Neural crest cell (in vitro differentiated cells): ENCODE measurements at places on chromosomes 12 and 14.

GRCh38 chr14:43285575-43285974, 1221.5 kb downstream of the FSCB start:
- no peak for DNase-seq
- no peaks in the 10 kb centered on the region for H3K4me1 ChIP-seq
- no peaks in the 10 kb centered on the region for H3K27me3 ChIP-seq
- no peak overlapping the region for H3K4me3 ChIP-seq

- no peaks in the 10 kb centered on the region for H3K36me3 ChIP-seq
- H3K4me1 ChIP-seq: peaks cover 29% of the 10 kb centered on the region
- H3K27ac ChIP-seq: no peak overlapping the region
Observed at GRCh38 chr14:97275276-97275675, 478.1 kb downstream of the VRK1 start.

DNA sequence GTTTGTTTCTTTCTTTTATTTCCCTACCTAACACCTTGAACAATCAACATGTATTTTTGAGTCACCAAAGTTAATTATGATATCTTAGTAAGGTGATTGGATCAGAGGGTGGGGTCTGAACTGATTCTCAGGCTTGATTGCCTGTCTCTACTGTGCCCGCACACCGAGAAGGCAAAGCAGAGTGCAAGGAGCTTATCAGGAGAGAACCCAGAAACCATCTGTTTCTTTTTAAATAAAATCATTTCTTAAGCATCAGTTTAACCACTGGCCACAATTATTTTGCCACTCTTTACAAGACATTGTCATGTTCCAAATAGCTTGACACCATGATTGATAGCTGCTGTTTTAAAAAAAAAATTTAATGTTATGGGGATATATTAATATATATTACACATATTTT, 3.1 kb downstream of the GARIN2 start:
- no peaks in the 10 kb centered on the region for H3K36me3 ChIP-seq
- H3K27ac ChIP-seq: no peak overlapping the region
- H3K4me3 ChIP-seq: no peak overlapping the region
- no peaks in the 10 kb centered on the region for H3K27me3 ChIP-seq
- DNase-seq: no peak

DNA sequence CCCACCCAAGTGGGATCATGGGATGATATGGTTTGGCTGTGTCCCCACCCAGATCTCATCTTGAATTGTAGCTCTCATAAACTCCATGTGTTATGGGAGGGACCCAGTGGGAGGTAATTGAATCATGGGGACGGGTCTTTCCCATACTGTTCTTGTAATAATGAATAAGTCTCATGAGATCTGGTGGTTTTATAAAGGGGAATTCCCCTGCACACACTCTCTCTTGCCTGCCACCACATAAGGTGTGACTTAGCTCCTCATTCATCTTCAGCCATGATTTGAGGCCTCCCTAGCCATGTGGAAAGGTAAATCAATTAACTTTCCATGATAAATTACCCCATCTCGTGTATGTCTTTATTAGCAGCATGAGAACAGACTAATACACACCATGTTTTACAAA, 109.2 kb downstream of the IGF1 start:
- H3K27me3 ChIP-seq: no peaks in the 10 kb centered on the region
- DNase-seq: no peak
- H3K4me1 ChIP-seq: no peaks in the 10 kb centered on the region

- H3K36me3 ChIP-seq: no peaks in the 10 kb centered on the region
- H3K27ac ChIP-seq: no peak overlapping the region
- H3K27me3 ChIP-seq: no peaks in the 10 kb centered on the region
- peaks cover 8% of the 10 kb centered on the region for H3K4me1 ChIP-seq
- no peak overlapping the region for H3K4me3 ChIP-seq
Observed at GRCh38 chr12:120015313-120015712, 26.3 kb downstream of the BICDL1 start.

GRCh38 chr14:54438703-54439102, 2.5 kb downstream of the CNIH1 start:
- H3K4me1 ChIP-seq: peaks cover 49% of the 10 kb centered on the region
- H3K36me3 ChIP-seq: peaks cover 6% of the 10 kb centered on the region
- no peak for DNase-seq
- H3K4me3 ChIP-seq: peak overlapping the region; percentile 97

DNA sequence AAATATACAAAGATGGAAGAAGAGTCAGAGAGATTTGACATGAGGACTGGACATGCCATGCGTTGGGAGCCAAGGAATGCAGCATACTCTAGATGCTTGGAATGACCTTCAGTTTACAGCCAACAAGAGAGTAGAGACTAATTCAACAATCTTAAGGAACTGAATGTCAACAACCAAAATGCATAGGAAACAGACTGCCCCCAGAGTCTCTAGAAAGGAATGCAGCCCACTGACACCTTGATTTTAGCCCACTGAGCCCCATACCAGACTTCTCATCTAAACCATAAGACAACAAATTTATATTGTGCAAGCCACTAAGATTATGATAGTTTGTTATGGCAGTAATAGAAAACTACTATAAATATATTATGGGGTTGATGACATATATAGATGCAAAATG, 611.2 kb downstream of the RPS29 start:
- no peaks in the 10 kb centered on the region for H3K27me3 ChIP-seq
- H3K4me1 ChIP-seq: peaks cover 4% of the 10 kb centered on the region
- H3K27ac ChIP-seq: no peak overlapping the region
- no peak overlapping the region for H3K4me3 ChIP-seq
- peaks cover 3% of the 10 kb centered on the region for H3K36me3 ChIP-seq

- no peaks in the 10 kb centered on the region for H3K36me3 ChIP-seq
- H3K4me1 ChIP-seq: peaks cover 34% of the 10 kb centered on the region
- H3K4me3 ChIP-seq: no peak overlapping the region
- H3K27me3 ChIP-seq: peaks cover 3% of the 10 kb centered on the region
- no peak overlapping the region for H3K27ac ChIP-seq
Observed at GRCh38 chr14:100762901-100763300, 36.2 kb downstream of the DLK1 start.

- H3K4me3 ChIP-seq: no peak overlapping the region
- DNase-seq: no peak
- H3K36me3 ChIP-seq: no peaks in the 10 kb centered on the region
- peaks cover 3% of the 10 kb centered on the region for H3K4me1 ChIP-seq
Observed at GRCh38 chr12:113514602-113515001, 42.9 kb upstream of the LHX5 start.

DNA sequence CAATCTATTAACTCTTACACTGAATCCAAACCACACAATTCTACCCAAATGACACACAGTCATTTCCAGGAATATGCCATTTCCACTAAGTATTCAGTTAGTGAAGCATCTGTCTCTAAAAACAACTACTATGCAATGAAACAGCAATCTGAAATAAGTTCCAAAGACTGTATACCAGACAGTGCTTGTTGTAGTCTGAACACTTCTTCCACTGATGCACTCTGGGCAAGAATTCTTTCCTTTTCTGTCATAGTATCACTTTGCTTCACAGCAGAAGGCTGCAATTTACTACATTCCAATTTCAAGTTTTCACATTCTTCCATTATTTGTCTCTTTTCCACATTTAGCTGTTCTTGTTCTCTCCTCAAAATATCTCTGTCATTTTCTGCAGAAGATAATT, 25.8 kb downstream of the TRIP11 start:
- no peaks in the 10 kb centered on the region for H3K27me3 ChIP-seq
- no peaks in the 10 kb centered on the region for H3K4me1 ChIP-seq
- H3K4me3 ChIP-seq: no peak overlapping the region
- H3K27ac ChIP-seq: no peak overlapping the region
- H3K36me3 ChIP-seq: peaks cover 10% of the 10 kb centered on the region

DNA sequence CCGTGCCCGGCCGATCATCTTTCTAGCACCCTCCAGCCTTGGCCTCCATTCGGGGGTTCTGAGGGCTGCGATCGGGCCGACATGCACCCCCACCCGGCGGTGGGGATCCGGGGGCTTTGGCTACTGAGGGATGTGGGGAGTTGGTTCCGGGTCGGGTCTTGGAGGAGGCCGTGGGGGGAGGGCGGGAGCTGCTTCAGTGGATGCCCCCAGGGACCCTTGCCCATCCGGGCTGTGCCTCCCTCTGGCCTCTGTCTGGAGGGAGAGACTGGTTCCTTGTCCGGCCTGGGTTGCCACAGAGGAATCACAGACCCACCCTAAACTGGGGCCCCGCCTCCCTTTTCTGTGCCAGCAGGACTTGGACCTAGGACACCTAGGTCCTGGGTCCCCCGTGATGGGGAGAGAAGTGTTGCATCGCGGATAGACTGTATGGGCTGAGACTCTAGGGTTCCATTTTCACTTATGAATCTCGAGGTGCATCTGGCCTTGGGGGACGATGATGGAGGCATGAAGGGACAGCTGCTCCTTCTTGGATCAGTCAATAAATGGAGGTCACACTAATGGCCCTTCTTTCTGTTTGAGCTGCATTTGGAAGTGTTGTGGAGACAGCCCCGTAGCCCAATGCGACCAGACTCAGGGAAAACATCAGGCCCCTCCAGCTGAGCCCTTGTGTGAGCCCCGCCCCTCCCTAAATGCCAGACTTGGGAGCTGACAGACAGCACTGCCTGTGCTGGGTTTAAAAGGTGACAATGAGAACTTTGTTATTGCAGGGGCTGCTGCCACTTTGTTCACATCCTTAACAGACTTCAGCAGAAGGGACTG, 577 bp downstream of the DTX3 start:
- H3K4me1 ChIP-seq: peaks cover 37% of the 10 kb centered on the region
- peak overlapping the region; percentile 82 for H3K27ac ChIP-seq
- DNase-seq: no peak

- H3K4me1 ChIP-seq: no peaks in the 10 kb centered on the region
- H3K27ac ChIP-seq: no peak overlapping the region
Observed at GRCh38 chr12:115166698-115167315, 482.8 kb upstream of the TBX3 start.

- H3K27me3 ChIP-seq: no peaks in the 10 kb centered on the region
- peak overlapping the region; percentile 91 for H3K27ac ChIP-seq
- H3K4me1 ChIP-seq: peaks cover 41% of the 10 kb centered on the region
- peaks cover 15% of the 10 kb centered on the region for H3K36me3 ChIP-seq
- no peak for DNase-seq
Observed at GRCh38 chr14:73724696-73725095, 10.5 kb upstream of the PNMA1 start.

- no peaks in the 10 kb centered on the region for H3K36me3 ChIP-seq
- no peak for DNase-seq
- peaks cover 40% of the 10 kb centered on the region for H3K4me1 ChIP-seq
- H3K4me3 ChIP-seq: peak overlapping the region; percentile 49
- H3K27ac ChIP-seq: peak overlapping the region; percentile 54
Observed at GRCh38 chr14:23296012-23296777, 6.5 kb downstream of the PPP1R3E start.
